Activated CD4-positive, alpha-beta T cell treated with anti-CD3 and anti-CD28 coated beads, Interleukin-2, amount 10 ng/mL, durations not matched to agents 24 days and 14 days (primary cell): ENCODE measurements at places on chromosomes 13 and 19.

- no peaks in the 10 kb centered on the region for H3K27me3 ChIP-seq
- H3K4me3 ChIP-seq = no peak overlapping the region
- H3K4me1 ChIP-seq = peaks cover 25% of the 10 kb centered on the region
- no peak overlapping the region for H3K27ac ChIP-seq
- no peak for DNase-seq
These were observed 55.2 kb downstream of the ATP7B start for GRCh38 chr13:51955816-51956603.

- no peak overlapping the region for H3K27ac ChIP-seq
- H3K36me3 ChIP-seq = peaks cover 62% of the 10 kb centered on the region
- DNase-seq = no peak
- H3K4me1 ChIP-seq = no peaks in the 10 kb centered on the region
- H3K4me3 ChIP-seq = no peak overlapping the region
These were observed 54.2 kb upstream of the USE1 start for GRCh38 chr19:17160908-17161307.

DNA sequence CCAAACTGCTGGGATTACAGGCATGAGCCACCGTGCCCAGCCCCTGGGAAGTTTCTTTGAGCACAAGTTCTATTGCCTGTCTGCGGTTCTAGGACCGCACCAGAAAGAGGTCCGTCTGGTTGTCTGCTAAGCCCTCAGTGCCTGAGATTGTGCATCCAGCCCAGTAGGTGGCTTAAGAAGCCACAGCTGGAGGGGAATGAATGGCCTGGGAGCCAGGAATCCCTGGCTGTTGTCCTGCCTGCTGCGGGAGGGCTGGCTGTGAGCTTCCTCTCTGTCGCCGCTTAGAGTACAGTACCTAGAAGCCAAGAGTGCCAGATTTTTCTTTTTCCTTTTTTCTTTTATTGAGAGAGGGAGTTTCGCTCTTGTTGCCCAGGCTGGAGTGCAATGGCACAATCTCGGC lies 4.2 kb upstream of the TYK2 start:
- H3K27me3 ChIP-seq = peaks cover 1% of the 10 kb centered on the region
- H3K27ac ChIP-seq = no peak overlapping the region
- H3K4me3 ChIP-seq = no peak overlapping the region
- peaks cover 18% of the 10 kb centered on the region for H3K36me3 ChIP-seq
- H3K4me1 ChIP-seq = peaks cover 18% of the 10 kb centered on the region
- no peak for DNase-seq

DNA sequence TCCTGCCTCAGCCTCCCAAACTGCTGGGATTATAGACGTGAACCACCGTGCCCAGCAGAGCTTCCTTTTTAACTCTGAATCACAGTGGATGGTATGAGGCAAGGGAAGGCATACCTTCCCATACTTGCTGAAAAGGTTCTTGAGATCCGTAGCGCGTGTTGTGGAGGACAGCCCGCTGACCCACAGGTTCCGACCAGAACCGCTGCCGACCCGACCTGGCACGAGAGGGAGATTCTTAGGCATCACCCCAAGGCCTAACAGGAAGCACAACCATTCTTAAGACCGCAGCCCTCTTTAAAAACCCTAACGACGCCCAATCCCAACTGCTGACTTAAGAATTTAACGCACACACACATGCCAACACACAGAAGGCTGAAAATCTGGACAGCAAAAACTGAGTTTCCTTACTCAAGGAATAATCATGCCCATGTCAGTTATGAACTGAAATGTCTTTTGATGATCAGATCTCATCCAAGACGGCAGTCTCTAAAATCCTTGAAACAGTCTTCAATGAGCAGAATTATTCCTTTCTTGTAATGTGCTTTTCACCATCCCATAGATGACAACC lies 12.6 kb downstream of the SAFB2 start:
- H3K27ac ChIP-seq = no peak overlapping the region
- H3K4me3 ChIP-seq = no peak overlapping the region
- DNase-seq = no peak

DNA sequence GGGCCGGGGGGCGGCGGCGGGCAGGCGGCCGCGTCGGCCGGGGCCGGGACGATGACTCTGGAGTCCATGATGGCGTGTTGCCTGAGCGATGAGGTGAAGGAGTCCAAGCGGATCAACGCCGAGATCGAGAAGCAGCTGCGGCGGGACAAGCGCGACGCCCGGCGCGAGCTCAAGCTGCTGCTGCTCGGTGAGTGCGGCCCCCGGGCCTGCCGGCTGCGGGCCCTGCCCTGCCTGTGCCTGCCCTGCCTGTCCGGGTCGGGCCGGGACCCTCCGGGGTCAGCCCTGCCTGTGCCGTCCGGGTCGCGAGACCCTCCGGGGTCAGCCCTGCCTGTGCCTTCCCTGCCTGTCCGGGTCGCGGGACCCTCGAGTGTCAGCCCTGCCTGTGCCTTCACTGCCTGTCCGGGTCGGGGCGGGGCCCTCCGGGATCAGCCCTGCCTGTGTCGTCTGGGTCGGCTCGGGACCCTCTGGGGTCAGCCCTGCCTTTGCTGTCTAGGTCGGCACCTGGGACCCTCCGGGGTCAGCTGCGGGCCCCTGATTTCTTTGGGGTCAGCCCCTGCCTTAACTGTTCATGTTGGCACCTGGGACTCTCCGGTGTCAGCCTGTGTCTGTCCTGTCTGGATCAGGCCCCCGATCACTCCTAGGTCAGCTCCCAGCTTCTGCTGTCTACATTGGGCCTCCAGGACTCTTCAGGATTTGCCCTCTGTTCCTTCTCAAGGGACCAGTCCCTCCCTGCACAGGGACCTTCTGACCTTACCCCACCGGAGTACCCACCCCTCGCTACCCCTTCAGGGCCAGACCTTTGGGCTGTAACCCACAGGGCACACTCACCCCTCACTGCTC lies 659 bp downstream of the GNA11 start:
- peaks cover 20% of the 10 kb centered on the region for H3K4me1 ChIP-seq
- peak overlapping the region; percentile 20 for H3K27ac ChIP-seq
- peaks cover 32% of the 10 kb centered on the region for H3K27me3 ChIP-seq
- peak overlapping the region; percentile 61 for H3K4me3 ChIP-seq
- peak; percentile 76 for DNase-seq

DNA sequence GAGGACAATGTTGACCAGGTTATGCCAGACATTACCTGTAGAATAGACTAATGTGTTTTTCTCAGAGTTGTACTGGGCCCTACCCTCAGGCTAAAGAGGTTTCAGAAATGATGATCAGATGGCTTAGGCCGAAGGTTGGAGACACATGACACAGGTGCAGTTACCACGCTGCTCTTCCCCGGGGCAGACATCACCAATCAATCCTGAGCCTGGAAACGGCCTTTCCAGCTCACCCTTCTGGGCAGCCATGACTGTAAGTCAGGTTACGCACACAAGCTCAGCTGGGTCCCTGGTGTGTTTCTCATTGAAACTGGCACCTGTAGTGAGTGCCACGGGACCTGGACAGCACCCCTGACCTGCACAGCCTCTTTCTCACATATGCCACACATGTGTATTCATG lies 299.3 kb downstream of the UQCRFS1 start:
- H3K36me3 ChIP-seq = no peaks in the 10 kb centered on the region
- H3K27me3 ChIP-seq = no peaks in the 10 kb centered on the region
- H3K27ac ChIP-seq = no peak overlapping the region
- no peak overlapping the region for H3K4me3 ChIP-seq
- no peaks in the 10 kb centered on the region for H3K4me1 ChIP-seq
- no peak for DNase-seq

- DNase-seq = no peak
- no peaks in the 10 kb centered on the region for H3K36me3 ChIP-seq
- H3K27me3 ChIP-seq = peaks cover 13% of the 10 kb centered on the region
These were observed 160.2 kb downstream of the SLC7A1 start for GRCh38 chr13:29435125-29435911.

- no peak for DNase-seq
- H3K27ac ChIP-seq = no peak overlapping the region
- peaks cover 40% of the 10 kb centered on the region for H3K36me3 ChIP-seq
- H3K4me3 ChIP-seq = no peak overlapping the region
- H3K4me1 ChIP-seq = peaks cover 8% of the 10 kb centered on the region
These were observed 23.1 kb downstream of the FNDC3A start for GRCh38 chr13:48998641-48999292.

DNA sequence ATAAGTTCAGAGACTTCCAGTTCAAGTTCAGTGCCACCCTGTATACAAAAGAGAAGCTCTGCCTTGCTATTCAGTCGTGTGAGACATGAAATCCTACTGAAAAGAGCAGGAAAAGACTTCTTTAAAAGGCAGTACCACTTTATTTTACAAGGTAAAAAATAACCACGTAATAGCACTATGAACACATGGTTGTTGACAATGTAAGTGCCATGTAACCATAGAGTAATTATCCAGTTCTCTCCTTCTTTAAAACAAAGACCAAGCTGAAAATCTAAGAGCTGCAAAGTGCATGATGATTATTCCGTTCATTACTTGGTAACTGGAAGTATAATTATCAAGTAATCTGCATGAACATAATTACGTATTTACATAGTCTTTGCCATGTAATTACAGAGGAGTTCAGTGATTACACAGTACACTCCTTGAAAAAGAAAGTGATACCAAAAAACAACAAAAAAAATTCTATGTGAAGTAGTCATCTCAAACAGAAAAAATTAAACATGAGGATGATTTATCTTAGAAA lies 288.7 kb downstream of the EFNB2 start:
- DNase-seq = no peak
- no peak overlapping the region for H3K27ac ChIP-seq
- H3K4me3 ChIP-seq = no peak overlapping the region
- no peaks in the 10 kb centered on the region for H3K27me3 ChIP-seq
- H3K4me1 ChIP-seq = no peaks in the 10 kb centered on the region
- H3K36me3 ChIP-seq = no peaks in the 10 kb centered on the region

DNA sequence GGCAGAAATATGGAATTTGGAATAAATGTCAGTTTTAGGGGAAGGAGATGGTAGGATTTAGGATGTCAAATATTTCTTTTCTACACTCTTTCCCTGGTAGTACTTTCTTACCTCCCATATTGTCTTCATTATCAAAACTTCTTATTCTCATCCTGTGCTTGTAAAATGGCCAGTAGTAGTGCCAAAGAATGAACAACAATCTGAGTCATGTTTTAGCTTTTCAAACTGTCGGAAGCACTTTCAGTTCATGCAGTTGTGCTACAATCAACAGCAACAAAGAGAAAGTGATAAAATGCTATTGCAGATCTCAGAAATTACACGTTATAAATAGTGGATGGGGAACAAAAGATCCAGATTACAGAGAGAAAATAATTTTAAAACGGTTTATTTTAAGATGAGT lies 193.7 kb upstream of the RXFP2 start:
- no peaks in the 10 kb centered on the region for H3K27me3 ChIP-seq
- H3K4me1 ChIP-seq = no peaks in the 10 kb centered on the region
- H3K36me3 ChIP-seq = no peaks in the 10 kb centered on the region
- no peak overlapping the region for H3K4me3 ChIP-seq

GRCh38 chr13:72886272-72887067 lies 104.5 kb downstream of the PIBF1 start:
- H3K27me3 ChIP-seq = no peaks in the 10 kb centered on the region
- peaks cover 4% of the 10 kb centered on the region for H3K4me1 ChIP-seq
- DNase-seq = no peak
- H3K36me3 ChIP-seq = peaks cover 16% of the 10 kb centered on the region
- H3K4me3 ChIP-seq = no peak overlapping the region
- H3K27ac ChIP-seq = no peak overlapping the region

DNA sequence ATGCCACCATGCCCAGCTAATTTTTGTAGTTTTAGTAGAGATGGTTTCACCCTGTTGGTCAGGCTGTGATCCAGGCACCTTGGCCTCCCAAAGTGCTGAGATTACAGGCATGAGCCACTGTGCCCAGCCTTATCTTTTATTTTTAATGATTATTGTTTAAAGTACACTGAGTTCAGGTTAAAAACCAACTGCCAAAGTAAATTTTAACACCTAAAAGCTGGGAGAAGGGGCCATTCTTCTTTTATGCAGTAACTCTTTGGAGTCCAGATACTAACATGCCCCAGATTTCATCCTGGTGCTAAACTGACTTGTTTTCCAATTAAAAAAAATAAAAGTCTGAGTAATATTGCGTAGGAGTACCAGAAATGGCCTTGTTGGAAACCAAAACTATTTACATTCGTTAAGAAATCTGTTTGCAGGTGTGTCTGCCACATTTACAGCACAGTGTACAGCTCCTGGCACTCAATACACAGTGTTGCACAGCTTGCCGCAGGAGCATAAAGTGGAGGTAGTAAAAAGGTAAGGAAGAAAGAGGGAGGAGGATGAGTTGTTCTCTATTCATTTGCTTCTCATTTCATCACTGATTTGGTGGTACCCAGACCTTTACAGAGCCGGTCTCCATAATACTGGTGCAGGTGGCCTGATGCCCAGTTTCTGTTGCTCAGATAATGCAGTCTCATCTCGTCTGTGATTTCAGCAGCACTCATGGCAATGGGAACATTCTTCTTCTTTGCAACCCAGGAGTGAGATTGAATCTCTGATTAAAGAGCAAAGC lies 108.9 kb downstream of the PCCA start:
- H3K4me1 ChIP-seq = peaks cover 4% of the 10 kb centered on the region
- H3K4me3 ChIP-seq = no peak overlapping the region

DNA sequence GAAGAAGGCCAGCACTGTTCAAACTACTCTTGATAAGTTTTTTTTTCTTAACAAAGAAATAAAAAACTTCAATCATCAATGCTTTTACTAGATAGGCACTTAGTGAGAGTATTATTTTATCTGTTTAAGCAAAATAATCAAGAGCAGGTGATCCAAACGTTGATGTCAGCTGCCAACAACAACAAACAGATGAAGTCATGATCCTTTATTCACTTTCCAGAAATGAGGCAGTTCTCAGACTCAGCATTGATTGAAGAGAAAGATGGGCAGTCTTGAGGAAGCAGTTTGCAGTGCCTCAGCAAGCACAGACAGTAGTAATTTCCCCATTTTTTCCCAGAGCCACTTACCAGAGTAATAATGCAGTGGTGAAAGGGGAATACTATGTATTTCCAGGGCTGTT lies 38.4 kb upstream of the CSNK1A1L start:
- DNase-seq = no peak
- H3K27me3 ChIP-seq = no peaks in the 10 kb centered on the region
- H3K36me3 ChIP-seq = no peaks in the 10 kb centered on the region
- H3K4me1 ChIP-seq = no peaks in the 10 kb centered on the region
- no peak overlapping the region for H3K4me3 ChIP-seq

GRCh38 chr19:50458396-50459066 lies 17.8 kb upstream of the EMC10 start:
- peaks cover 12% of the 10 kb centered on the region for H3K4me1 ChIP-seq
- no peak overlapping the region for H3K4me3 ChIP-seq
- no peak overlapping the region for H3K27ac ChIP-seq
- no peak for DNase-seq
- H3K36me3 ChIP-seq = no peaks in the 10 kb centered on the region
- H3K27me3 ChIP-seq = peaks cover 5% of the 10 kb centered on the region

DNA sequence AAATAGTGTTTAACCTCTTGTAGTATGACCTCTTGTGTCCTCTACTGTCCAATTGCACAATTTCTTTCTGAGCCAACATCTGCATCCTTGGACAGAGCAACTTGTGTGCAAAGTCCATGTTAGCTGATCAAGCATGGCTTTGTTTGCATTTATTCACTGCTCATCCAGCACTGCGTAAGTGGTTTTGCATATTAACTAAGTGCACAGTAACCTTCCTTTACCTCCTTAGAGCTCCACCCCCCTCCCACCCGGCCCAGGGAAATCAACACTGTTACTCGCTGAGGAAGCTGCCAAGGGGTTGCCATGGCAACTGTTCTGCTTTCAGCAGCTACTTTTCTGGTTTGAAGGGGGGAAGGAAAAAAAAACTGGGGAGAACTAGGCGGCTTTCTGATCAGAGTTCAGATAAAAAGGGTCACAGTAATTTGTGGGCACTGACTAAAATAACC lies 153.5 kb upstream of the KLF12 start:
- DNase-seq = peak; percentile 91
- H3K4me3 ChIP-seq = peak overlapping the region; percentile 71
- no peaks in the 10 kb centered on the region for H3K27me3 ChIP-seq
- H3K27ac ChIP-seq = peak overlapping the region; percentile 82
- no peaks in the 10 kb centered on the region for H3K36me3 ChIP-seq

- no peak overlapping the region for H3K27ac ChIP-seq
- no peaks in the 10 kb centered on the region for H3K36me3 ChIP-seq
- peaks cover 2% of the 10 kb centered on the region for H3K4me1 ChIP-seq
- H3K4me3 ChIP-seq = no peak overlapping the region
- peak; percentile 85 for DNase-seq
These were observed 91.4 kb upstream of the CACNA1A start for GRCh38 chr19:13597640-13598039.
